ENCODE measurements at places on chromosomes 4 and X.

- no peak for DNase-seq
Observed at GRCh38 chr4:168667921-168668320, 171.1 kb downstream of the PALLD start.

- DNase-seq, result no peak
Observed at GRCh38 chrX:104789784-104790183, 223.8 kb downstream of the IL1RAPL2 start.

DNA sequence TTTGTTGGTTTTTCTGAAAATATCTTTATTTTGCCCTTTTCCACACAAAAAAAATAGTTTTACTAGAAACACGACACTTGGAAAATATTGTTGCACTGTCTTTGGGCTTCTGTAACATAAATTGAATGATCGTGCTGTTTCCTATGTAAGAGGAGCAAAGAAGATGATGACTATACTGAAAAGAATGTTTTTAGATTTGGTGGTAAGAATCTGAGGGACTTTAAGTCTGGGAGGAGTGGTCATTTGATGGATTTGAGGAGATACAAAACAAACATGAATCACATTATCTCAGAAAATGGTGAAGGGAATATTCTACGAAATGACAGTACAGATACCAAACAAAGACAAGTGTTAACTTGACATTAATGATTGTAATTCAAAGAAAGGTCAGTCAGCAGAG, 328.8 kb downstream of the ADAM29 start:
- no peak for DNase-seq

- DNase-seq, result no peak
Observed at GRCh38 chrX:46758163-46758955, 559 bp downstream of the SLC9A7 start.

GRCh38 chr4:178450614-178451013, 1008.4 kb upstream of the AGA start:
- no peak for DNase-seq

DNA sequence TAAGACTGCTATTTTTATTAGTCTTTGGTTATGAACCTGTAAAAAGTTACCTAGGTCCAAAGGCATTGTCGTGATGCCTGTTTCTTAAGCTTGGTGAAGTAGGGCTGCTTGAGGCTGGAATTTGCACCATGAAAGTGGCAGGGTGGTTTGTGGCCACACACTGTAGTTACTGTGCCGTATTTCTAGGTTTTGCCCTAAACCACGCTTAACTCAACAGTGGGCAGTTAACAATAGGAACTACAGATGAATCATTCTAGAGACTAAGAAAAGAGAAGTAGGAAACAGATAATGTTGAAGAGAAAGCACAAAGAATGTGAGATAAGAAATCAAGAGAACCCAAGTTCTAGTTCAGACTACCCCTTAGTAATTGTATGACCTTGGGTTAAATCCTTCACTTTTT, 11.5 kb downstream of the ETNPPL start:
- DNase-seq, result no peak

- no peak for DNase-seq
Observed at GRCh38 chr4:185374573-185374972, 21.2 kb downstream of the LRP2BP start.

GRCh38 chrX:9609987-9610386, 145.1 kb downstream of the TBL1X start:
- no peak for DNase-seq

GRCh38 chr4:68718447-68719074, 48.1 kb upstream of the UGT2B15 start:
- no peak for DNase-seq

Data from activated CD8-positive, alpha-beta memory T cell treated with anti-CD3 and anti-CD28 coated beads for 1 hour (primary cell).